ENCODE measurements at places on chromosomes 2 and 18.
A peak's percentile ranks its signal among the peaks of the same experiment; 100 is the strongest.

GRCh38 chr2:207144173-207144785, 21.5 kb downstream of the KLF7 start:
- no peak for DNase-seq

DNA sequence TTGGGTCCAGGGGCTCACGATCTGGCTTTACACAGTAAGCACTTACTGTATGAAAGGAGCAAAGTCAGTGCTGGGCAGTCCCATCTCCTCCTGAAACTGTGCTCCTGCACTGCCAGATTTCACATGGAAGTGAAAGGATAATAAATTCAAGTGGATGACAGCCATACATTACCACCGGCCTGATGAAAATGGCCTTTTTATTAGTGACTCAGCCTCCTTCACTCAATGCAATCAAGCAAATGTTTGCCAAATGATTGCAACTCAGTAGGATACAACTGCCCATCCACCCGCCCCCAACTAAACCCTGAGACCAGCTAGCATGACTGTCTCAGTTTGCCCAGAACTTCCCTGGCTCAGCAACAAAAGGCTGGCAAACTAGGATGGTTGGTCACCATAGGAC, 77.1 kb downstream of the MYO5B start:
- no peak for DNase-seq

DNA sequence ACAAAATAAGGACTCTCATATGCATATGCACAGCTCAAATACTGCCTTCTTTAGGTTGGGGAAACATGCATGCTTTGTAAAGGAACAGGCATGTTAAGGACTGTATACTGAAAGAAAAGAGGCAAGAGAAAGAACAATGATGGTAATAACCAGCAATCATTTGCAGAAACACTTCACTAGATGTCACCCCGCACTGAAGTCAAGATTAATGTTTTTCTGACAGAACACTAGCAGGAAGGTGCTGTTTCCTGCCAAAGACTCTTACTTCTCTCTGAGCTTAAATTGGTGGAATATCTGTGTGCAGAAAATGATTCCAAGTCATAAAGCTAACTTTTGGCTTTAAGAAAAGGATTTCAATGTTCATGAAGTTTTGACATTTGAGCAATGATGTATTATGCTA, 19.3 kb upstream of the CSRNP3 start:
- DNase-seq, result no peak

GRCh38 chr2:222442665-222443064, 18.3 kb downstream of the SGPP2 start:
- DNase-seq, result no peak

DNA sequence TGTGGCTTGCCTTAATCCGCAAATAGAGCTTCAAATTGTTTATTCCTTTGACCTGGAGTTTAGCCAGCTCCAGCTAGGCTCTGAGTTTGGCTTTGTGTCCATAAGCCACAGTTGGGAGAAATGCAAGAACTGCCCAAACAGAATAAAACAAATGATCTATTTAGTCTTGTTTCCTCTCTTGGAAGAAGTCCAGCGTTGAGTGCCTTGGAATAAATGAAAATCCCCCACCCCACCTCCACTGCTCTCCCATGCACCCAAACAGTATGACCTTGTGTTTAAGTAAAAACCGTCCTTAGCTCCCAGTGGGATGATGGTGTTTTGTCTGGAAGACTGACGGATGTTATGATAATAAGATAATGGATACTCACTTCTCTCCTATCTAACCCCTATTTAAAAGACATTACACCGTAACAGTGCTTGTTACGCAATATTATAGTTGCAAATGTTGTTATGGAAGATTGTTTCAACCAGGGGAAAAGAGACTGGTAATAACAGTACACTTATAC, 3.2 kb upstream of the SERPINE2 start:
- DNase-seq, result no peak

GRCh38 chr2:113174376-113174750, 592 bp downstream of the PSD4 start:
- no peak for DNase-seq

- no peak for DNase-seq
Observed at GRCh38 chr2:192814376-192814775, 619.6 kb upstream of the TMEFF2 start.

GRCh38 chr2:98637401-98638147, 29.2 kb downstream of the UNC50 start:
- no peak for DNase-seq

DNA sequence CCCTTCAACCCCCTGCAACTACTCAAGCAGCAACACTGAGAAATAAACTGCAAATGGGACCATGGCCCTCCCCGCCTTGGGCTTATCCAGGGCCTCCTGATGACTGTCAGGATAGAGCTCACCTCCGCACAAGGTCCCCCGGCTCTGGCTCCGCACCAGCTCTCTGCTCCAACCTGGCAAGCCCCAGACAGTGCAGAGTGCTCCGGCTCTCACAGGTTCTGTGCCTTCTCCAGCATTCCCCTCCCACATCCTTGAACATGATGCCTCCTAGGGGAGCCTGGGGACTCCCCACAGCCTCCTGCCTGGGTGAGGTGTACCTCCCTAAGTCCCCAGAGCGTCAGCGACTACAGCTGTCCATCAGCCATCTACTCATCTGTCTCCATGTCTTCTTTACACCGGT, 26.7 kb upstream of the NPAS2 start:
- no peak for DNase-seq

DNA sequence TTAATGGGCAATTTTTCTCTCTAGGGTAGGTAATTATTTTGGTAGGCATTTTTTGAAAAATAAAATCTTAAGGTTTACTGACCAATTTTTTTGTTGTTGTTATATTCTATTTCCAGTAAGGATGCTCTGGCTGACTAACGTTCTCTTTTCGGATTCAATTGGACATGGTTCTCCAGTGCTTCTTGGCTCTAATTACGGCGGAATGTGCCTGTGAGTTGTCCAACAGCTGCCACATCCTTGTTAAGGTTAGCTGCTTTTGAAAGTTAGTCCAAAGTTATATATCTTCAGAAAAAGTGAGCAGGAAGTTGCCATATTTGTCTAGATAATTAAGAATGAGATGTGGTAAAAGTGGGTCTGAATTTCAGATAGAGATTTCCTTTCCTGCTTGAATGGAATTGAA, 45.8 kb upstream of the SMIM21 start:
- no peak for DNase-seq

GRCh38 chr2:189234991-189235390, 55.4 kb upstream of the COL5A2 start:
- DNase-seq, result no peak

GRCh38 chr18:31101183-31102024, 817 bp downstream of the DSC2 start:
- peak; percentile 80 for DNase-seq

GRCh38 chr2:97011977-97012569, 25.7 kb upstream of the FAM178B start:
- peak; percentile 17 for DNase-seq

DNA sequence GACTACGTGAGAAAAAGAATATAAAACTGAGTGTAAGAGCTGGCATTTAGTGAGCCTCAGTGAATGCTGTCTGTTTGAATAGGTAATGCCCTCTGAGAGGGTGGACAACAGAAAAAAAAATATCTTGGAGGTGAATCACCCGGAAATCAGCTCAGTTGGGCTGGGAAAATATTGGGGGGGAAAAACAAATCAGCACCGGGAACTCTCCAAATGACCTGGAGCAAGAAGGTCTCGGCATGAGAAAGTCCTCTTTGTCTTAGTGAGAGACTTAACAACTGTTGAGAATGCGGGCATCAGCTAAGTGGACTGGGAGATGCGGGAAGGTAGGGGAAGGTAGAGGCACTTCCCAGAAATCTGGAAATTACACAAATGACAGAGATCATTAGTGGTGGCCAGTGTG, 109.4 kb upstream of the POU3F3 start:
- DNase-seq, result no peak

DNA sequence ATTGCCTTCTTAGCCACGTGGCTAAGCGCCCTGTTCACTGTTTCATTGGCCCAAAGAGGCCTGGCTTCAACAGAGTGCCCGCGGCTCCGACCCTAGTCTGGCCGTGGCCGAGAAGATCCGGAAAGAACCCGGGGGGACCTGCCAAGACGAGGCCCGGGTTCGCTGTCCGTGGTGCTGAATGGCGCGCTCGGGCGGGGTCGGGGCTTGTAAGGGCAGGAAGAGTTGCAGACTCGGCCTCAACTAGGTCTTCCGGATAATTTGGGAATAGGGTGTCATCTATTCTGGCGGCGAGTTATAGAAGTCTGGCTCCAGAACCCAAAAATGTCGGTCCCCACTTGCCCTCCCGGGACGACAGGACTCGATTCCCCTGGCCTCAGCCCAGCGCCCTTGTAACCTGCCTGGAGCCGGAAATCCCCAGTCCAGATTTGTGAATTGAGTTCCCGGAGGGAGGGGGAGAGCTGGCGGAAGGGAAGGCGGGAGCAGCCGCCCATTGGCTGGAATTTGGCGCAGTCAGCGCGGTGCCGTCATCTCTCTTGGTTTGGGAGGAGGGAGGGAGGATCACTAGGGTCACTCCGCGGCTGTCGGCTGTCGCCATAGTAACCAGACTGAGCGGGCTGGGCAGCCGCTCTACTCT, 3.5 kb downstream of the CDK5R2 start:
- peak; percentile 56 for DNase-seq

DNA sequence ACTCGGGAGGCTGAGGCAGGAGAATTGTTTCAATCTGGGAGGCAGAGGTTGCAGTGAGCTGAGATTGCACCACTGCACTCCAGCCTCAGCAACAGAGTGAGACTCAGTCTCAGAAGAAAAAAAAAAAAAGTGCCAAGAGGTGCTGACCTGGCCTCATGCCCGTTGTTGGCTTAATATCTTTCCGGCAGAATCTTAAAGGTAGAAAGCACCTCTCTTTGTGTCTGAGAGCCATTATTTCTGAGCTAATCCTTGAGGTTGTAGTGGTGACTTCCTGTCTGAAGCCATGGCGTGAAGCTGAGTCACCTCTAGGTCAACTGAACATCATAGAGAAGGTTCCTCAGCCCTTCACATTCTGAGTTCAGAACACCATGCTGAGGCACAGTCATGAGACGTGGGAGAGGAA, 60.4 kb downstream of the WDSUB1 start:
- peak; percentile 83 for DNase-seq

GRCh38 chr2:112541315-112542122, 746 bp upstream of the POLR1B start:
- DNase-seq, result peak; percentile 64

GRCh38 chr2:241379481-241380480, 23.7 kb downstream of the FARP2 start:
- DNase-seq, result no peak

GRCh38 chr18:50190236-50190635, 4.7 kb downstream of the MYO5B start:
- DNase-seq, result no peak

- DNase-seq, result no peak
Observed at GRCh38 chr2:25036221-25036559, 5.7 kb upstream of the EFR3B start.

DNA sequence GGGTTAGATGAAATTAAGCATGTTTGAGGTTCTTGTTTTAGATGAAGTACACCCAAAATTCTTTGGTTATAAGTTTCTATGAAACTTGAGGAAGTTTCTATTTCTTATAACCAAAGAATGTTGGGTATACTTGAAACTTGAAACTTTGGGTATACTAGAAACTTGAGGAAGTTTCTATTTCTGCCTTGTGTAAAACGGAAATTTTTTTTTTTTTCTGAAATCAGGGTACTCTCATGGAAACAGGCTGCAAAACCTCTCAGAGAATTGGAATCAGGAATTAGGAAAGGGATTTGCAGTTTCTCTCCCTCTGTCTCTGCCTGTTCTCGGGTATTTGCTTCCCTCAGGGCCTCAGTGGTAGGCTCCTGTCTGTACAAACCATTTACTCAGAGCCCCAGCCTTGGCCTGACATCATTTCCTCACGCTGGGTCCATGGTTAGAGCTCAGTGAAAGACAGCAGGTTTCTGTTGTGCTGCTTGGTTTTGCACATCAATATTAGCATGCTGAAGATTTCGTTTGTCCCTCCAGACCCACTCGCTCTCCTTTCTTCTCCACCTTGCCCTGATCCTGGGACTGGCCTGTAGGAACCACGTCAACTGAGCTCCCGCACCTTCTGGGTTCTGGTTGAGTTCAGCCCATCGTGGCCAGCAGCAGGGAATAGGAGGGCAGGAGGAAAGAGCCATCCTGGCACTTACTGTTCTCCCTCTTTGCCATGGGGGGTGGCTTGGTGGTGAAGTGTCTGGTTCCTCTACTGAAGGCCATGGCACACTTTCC, 106.4 kb downstream of the POLR1A start:
- no peak for DNase-seq

GRCh38 chr2:149767516-149767974, 180.0 kb upstream of the MMADHC start:
- peak; percentile 9 for DNase-seq

DNA sequence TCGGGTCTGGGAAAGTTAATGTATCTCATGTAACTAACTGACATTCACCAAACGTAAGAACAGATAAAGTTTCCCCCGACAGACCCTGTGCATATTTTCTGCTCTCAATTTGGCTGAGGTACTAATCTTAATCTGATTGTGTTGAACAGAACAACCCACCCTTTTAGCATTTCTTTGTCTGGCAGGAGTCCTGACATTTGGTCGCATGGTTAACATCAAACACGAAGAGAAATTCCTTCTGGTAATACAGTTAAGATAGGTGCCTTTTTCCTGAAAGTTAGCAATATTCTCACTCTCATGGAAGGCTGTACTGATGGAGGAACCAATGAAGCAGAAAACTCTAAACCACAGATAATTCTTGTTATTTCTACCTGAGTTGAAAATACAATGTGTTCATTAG, 520.8 kb downstream of the PARD3B start:
- no peak for DNase-seq

- no peak for DNase-seq
Observed at GRCh38 chr18:76455003-76455676, 39.9 kb downstream of the ZNF516 start.

- no peak for DNase-seq
Observed at GRCh38 chr2:234392041-234392615, 104.8 kb downstream of the ARL4C start.

- DNase-seq, result no peak
Observed at GRCh38 chr18:8006979-8007378, 439.9 kb downstream of the PTPRM start.

DNA sequence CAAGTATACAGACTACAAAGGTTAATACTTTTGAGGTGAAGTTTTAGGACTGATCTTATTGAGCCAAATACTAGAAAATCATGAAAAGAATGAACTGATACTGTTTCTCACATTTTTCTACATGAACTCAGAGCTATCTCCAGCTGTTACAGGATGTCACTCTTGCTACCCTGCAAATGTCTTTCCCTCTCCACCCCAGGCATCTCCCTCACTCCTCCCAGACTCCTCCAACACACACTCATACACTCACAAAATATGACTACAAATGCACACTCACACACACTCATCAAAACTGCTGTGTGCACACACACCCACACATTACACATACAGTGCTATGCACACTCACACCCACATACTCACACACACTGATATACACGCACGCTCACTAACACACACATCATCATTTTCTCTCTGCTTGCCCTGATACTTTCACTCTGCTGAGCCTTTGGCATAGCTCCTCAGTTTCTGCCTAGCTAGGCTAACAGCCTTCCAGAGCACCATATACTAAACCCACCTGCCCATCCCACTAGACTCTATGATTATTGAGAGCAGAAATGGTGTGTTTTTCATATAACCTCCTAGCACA, 273.3 kb downstream of the CD226 start:
- no peak for DNase-seq

Data from thyroid gland (tissue), 4 donors.